ENCODE measurements at places on chromosomes 13 and 19.

- no peak for DNase-seq
Observed at GRCh38 chr13:23866420-23867026, 22.7 kb downstream of the MIPEP start.

GRCh38 chr13:34247596-34247995, 429.6 kb downstream of the RFC3 start:
- DNase-seq: no peak

GRCh38 chr13:99182439-99182838, 18.2 kb upstream of the UBAC2 start:
- DNase-seq: no peak

- DNase-seq: no peak
Observed at GRCh38 chr13:108267347-108267746, 2.2 kb upstream of the TNFSF13B start.

- DNase-seq: no peak
Observed at GRCh38 chr13:106963151-106963550, 395.2 kb upstream of the ARGLU1 start.

GRCh38 chr19:46841458-46842083, 9.1 kb downstream of the AP2S1 start:
- no peak for DNase-seq

DNA sequence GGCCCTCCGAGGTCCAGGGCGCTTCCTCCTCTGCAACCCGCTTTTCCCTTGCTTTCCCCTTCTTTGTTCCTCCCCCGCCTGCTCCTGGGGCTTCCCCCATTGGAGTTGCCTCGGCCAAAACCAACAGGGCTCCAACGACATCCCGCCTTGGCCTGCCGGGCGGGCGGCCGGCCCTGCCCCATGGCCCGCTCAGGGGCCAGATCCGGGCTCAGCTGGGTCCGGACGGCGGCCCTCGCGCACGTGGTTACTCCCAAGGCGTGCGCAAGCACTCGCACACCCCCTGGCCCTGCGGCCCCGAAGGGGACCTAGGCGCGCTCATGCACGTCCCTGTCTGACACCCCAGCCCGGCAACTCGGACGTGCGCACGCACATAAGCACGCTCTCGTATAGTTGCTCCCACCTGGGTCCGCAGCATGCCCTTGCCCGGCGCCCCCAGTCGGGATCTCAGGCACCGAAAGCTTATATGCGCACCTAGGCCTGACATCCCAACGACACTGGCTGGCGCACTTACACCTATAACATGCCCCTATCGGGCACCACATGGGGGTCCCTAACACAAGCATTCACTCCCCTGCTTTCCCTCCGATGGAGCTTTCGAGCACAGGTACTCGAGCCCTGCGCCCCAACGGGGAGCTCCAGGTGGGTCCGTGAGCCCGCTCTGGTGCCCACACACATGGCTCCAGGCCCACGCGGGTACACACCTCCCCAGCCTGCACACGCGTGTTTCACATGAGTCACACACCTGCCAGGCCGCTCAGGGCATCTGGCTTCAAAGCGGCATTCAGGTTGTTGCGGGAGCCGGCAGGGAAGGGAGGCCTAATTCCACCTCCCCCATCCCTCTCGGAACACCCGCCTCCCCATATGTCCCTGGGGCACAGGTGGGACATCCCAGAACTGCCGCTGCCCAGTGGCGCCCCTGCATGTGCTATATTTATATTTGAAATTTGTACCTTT, 15.0 kb downstream of the NFIX start:
- no peak for DNase-seq

GRCh38 chr13:60329221-60329923, 67.6 kb upstream of the TDRD3 start:
- DNase-seq: no peak

- peak; percentile 67 for DNase-seq
Observed at GRCh38 chr19:5031231-5032100, 62.6 kb downstream of the KDM4B start.

DNA sequence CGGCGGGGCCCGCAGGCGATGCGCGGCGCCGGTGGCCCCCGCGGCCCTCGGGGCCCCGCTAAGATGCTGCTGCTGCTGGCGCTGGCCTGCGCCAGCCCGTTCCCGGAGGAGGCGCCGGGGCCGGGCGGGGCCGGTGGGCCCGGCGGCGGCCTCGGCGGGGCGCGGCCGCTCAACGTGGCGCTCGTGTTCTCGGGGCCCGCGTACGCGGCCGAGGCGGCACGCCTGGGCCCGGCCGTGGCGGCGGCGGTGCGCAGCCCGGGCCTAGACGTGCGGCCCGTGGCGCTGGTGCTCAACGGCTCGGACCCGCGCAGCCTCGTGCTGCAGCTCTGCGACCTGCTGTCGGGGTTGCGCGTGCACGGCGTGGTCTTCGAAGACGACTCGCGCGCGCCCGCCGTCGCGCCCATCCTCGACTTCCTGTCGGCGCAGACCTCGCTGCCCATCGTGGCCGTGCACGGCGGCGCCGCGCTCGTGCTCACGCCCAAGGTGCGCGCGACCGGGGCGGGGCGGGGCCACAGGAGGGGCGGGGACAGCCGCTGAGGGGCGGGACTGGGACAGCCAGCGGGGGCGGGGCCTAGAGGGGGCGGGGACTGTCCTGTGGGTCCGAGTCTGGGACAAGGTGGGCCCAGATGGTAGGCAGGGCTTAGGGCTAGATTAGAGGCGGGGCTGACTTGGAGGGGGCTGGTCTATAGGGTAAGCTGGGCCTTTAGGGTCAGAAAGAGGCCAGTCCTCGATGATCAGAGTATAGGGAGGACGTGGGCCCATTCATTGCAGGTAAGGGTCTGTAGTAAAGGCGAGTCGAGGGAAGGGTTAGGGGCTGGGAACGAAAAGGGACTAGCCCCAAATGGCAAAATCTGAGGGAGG, 5.1 kb downstream of the GRIN2D start:
- peak; percentile 38 for DNase-seq

DNA sequence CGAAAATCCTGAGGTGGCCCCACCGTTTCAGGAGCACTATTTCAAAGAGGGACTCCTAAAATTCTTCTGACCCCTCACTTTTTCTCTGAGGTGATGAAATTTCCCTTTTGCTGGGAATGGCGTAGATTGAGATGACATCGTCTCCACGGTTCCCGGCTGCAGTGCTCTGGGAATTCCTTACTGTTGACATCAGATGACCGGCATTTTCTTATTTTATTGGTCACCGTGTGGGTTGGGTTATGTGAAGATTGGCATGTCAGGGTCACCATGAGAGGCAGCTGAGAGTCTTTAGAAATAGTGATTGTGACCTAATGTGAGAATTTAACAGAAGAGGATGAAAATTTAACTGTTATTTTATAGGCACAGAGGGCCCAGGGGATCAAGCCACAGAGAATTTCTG, 356.7 kb downstream of the FGF9 start:
- no peak for DNase-seq

- no peak for DNase-seq
Observed at GRCh38 chr13:86569974-86570373, 770.8 kb upstream of the SLITRK6 start.

DNA sequence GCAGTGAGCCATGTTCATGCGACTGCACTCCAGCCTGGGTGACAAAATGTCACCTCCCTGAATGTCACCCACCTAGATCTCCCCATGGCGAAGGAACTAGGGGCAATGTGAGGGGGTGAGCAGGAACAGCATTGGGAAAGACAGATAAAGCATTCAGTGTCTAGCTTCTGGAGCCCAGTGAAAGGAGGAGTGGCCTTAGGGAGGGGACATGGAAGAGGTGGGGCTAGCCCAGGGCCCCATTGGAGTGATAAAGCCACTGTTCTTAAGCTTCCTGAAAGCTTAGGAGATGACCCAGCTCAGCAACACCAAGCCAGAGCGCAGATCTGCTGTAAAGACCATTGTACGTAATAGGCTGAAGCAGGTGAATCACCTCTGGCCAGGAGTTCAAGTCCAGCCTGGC, 13.0 kb upstream of the KCNN1 start:
- no peak for DNase-seq

- no peak for DNase-seq
Observed at GRCh38 chr13:112342841-112343361, 33.3 kb upstream of the SPACA7 start.

GRCh38 chr13:75149776-75150175, 332.2 kb downstream of the TBC1D4 start:
- no peak for DNase-seq

GRCh38 chr13:28440774-28441504, 54.0 kb downstream of the FLT1 start:
- DNase-seq: no peak
